ENCODE measurements at places on chromosomes 6 and 20.

DNA sequence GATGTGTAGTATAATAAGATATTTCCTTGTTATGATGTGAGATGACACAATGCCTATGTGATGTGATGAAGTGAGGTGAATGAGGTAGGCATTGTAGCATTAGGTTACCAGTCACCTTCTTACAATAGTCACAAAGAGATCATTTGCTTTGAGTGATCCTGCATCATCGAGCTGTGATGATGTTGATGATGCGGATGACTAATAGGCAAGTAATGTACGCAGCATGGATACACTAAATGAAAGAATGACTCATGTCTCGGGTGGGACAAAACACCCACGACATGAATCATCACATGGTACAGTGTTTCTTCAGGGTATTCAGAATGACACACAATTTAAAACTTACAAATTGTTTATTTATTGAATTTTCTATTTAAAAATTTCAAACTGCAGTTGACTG lies 806.3 kb upstream of the GJE1 start:
- DNase-seq: no peak

- DNase-seq: peak; percentile 39
These were observed 309 bp upstream of the AIG1 start for GRCh38 chr6:143060354-143060805.

DNA sequence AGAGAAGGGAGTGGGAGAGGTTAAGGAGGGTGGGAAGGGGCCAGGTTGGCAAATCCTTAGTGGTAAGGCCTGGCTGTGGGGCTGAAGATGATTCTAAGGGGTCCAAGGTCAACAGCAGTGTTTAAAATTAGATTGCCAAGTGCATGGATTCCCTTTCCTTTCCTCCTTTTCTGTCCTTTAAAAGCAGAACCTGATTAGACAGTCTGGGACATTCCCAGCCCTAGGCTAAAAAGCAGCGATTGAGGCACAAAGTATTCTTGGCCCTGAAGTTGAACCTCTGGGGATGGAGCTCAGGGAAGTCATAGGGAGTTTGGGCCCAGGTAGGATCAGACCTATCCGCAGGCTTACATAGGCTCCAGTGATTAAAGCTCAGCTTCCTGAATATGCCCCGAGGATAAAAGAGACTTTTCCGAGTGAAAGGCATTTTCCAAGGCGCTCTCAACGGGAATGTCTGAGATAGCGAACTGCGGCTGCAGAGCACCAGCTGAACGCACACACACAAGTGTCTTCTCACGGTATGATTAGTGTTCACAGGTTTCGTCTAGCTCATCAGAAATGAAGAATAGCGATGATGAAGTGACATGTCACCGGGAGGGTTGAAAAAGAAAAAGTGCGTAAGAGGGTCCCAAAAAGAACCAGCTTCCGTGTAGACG lies 787 bp upstream of the CARMIL1 start:
- DNase-seq: no peak

GRCh38 chr6:96721227-96721626 lies 116.0 kb downstream of the GPR63 start:
- no peak for DNase-seq

DNA sequence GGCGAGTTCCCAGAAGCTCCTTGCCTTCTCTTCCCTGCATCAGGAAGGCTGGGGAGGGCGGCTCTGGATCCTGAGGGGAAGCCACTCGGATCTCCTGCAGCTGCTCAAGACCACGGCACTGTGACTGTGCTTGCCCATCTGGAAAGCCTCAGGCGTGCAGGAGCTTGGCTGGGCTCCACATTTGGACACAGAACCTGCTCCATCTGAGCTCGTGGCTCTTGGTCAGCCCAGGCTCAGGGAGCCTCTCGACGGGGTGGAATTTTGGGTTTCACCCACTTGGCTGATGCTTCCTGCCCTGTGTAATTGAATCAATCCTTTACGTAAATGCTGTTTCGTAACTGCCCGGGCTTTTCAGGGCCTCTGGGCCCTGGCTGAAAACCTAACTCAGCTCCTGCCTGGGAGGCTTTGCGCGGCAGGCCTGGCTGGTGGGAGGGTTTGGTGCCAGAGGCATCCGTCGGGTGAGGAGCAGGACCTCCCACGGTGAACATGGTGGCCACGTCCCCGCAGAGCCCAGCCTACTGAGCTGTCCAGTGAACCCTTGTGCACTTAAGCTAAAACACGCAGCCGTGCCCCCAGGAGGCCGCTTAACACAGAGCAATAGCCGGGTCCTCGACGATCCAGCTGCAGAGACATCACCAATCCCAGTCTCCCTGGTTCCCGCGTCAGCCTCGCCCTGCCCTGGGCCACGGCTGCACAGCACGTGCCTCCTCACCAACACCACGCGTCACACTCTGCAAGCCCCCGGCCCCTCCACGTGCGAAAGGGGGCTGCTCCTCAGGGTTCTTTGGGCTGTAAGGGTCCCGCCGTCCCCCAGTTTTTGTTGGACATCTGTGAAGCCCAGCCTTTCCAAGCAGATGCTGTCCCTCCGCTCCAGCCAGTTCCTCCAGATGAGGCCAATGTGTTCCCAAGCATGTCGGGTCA lies 241.0 kb downstream of the DLL1 start:
- DNase-seq: no peak

- peak; percentile 58 for DNase-seq
These were observed 398 bp downstream of the ZBTB2 start for GRCh38 chr6:151390851-151391470.

DNA sequence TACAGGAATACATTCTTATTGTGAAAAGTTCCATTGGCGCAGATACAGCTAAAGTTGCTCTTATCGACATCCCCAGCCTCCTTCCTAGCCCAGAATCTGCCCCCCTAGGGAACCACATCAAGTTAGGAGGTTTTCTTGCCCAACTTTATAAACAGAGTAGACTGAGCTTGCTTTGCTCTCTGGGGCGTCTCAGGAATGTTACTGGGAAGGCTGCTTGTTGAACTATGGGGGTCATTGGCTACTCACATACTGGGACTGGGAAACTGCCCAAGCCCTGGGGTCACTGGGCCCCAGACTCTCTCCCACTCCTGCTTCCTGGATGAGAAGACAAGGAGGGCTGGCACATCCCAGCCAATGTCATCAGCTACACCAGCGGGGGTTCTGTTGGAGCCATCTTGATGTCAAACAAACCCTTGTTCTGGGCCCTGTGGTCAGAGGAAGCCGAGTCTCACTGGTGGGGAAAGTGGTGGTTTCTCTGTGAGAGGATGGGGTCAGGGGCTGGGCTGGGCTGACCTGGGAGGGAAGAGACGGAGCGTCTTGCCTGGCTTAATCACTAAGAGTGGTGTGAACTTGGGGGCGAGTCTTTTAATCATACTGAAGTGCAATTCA lies 26.0 kb downstream of the BPIFB4 start:
- no peak for DNase-seq

- no peak for DNase-seq
These were observed 967 bp downstream of the KIAA0408 start for GRCh38 chr6:127458222-127458621.

- no peak for DNase-seq
These were observed 44.9 kb upstream of the PKHD1 start for GRCh38 chr6:52132292-52132691.

- no peak for DNase-seq
These were observed 535 bp upstream of the ABCF1 start for GRCh38 chr6:30570740-30571074.

- DNase-seq: no peak
These were observed 231.0 kb upstream of the RAB32 start for GRCh38 chr6:146312608-146313007.

DNA sequence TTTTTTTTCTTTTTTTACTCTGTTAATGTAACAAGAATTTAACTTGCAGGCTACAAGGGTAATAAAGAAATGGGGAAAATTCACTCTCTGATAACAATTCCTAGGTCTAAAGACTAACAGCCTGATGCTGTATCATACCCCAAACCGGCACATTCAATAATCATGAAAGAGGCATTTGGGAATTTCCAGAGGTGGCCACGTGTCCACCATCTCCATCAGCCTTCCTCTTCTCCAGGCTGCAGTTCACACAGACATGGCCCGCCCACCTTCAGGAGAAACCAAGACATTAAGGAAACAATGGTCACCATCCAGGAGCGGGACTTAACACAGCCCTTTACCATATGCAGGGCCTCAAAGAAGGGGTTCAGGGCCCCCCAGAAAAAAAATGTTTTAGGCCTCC lies 44.8 kb downstream of the PDE10A start:
- no peak for DNase-seq

GRCh38 chr6:114833211-114833610 lies 490.4 kb upstream of the HS3ST5 start:
- DNase-seq: no peak

GRCh38 chr20:58481481-58482021 lies 33.6 kb downstream of the APCDD1L start:
- no peak for DNase-seq

DNA sequence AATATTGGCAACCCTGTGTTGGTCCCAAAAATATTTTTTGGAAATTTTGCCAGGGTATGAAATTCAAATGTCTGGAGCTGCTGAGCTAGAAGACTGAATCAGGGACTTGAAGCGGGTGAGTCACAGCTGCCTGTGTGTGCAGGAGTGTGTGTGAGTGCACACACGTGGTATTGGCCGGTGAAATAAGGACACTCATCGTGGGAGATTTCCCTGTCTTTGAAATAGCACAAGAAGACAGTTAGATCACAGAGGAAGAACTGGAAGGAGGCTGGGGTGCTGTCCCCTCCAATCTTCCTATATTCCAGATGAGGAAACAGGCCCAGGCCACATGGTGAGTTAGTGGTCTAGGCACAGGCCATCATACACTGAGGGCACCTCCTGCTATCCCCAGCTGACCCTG lies 123.8 kb upstream of the MLN start:
- DNase-seq: no peak

DNA sequence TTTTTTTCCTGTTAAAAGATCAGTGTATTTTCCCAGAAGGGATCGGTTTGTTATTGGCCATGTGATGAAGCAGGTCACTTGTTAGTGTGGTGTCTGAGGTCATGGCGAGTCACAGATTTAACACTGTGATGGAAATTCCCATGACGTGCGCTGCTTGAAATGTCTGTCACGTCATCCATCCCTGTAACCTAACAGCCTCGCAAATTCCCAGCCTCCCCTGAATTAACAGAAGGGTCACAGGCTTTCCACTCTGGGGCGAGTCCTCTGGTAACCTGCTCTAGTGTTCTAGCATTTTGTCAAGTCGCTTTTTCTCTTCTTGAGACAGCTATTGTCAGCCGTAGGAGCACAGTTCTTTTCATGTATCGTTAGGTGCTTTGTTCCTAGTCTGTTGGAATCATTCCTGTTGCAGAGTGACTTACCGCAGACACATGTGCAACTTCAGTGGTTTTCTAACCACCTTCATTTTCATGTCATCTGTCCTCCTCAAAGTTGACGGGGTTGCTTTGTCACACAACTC lies 137.2 kb downstream of the MAP3K4 start:
- DNase-seq: no peak

GRCh38 chr6:23483896-23484295 lies 642.1 kb upstream of the NRSN1 start:
- DNase-seq: no peak

DNA sequence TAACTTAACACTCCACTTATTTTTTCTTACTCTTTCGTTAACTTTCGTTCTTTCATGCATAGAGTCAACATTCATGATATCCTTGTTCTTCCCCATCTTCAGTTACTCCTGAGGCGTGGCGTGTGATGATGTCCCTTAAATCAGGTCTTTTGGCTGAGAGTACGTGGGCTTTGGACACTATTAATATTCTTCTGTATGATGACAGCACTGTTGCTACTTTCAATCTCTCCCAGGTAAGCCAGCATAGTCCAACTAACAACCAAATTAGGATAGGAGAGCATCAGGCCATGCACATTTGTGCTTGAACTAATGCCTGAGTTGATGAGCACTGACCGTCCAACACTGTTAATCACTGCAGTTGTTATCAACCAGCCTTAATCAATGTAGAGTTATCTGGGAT lies 119.6 kb downstream of the TMEM242 start:
- no peak for DNase-seq
